ENCODE measurements at places on chromosomes 1 and 21.

GRCh38 chr1:8078176-8078671 is 52.1 kb upstream of the ERRFI1 start:
- DNase-seq = peak; percentile 81

DNA sequence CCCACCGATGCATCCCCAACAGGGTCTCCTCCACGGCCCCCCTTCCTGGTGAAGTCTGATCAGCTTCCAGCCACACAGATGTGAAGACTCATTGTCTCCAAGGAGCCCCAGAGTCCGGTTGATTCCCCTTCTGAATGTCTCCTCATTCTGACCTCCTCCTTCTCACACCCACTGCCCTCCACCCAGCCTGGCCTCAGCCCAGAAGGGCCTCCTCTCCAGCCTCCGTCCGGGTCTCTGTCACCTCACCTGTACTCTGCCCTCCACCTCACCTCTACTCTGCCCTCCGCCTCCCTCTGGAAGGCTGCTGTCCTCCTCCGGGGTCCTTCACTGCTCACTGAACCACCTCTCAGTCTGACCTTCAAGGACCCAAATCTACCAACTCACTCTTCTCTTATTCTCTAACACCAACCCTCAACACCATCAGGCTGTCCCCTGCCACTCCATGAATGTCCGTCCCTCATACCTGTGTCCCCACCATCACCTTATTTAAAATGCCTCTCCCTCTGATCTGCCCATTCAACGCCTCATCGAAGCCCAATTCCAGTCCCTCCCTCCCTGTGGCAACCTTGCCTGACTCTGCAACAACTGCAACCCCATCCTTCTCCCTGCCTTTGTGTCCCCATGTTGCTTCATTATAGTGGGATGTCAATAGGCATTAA is 201.2 kb downstream of the TOMM20 start:
- no peak for DNase-seq

DNA sequence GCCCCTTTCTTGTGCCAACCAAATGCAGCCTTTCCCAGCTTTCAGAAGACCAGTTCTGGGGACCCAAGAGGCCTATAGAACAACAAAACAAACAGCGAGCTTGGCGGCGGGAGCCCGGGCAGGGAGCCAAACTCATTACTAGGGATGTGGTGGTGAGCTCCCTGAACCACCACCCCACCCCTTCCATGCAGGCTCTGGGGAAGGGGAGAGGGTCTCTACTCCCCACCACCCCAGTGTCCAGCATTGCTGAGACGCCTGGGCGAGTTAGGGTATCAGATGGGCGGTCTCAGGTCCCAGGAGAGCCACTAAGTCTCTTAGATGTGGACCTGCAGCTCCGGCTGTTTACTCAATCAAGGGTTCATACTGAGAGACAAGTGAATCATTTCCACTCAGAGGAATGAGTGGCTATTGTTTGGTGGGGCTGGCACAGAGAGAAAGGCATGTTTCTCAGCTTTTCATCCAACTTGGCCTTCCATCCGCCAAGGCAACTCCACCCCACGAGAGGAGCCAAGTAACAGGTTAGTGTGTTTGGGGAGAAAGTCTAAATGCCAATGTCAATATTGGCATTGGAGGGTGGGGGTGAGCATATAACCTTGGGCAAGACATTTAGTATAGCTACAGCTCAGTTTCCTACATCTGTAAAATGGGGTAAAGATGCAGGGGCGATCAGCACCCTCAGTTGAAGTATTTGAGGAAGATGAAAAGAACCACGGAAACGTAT is 40.9 kb downstream of the PLXNA2 start:
- DNase-seq = peak; percentile 45

- DNase-seq = no peak
Observed at GRCh38 chr1:157112186-157112867, 12.7 kb upstream of the ETV3L start.

DNA sequence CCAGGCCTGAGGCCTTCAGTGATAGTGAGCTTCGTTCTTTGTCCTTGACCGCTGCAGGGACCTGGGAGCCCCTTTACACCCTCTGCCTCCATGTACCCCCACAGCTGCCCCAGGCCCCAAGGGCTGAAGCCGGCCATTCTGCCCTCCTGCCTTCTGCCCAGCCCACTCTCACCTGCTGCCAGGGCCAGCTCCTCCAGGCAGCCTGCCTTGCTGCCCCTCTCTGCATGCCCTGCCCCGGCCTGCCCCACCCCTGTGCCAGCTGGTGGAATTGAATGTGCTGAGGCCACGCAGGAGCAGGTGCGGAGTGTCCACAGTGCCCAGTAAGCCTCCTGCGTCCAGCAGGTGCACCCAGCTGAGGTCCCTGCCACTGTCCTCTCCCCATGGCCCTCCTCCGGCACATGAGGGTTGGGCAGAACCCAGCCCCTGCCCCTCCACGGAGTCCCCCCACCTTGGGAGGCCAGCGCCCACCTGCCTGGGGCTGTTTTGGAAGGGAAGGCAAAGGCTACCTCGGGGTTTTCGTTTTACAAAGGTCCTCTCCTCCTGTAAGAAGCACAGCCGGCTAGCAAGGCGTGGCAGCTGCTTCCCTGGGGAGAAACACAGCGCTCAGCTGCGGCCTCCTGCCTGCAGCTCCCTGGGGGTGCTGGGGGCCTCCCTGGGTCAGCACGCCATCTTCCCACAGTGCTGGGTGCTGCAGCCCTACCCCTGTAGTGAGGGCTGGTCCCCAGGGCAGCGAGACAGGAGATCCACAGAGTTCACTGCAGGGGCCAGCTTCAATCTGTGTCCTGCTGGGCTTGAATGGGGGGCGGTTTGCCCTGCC is 21.0 kb downstream of the MMEL1 start:
- no peak for DNase-seq

DNA sequence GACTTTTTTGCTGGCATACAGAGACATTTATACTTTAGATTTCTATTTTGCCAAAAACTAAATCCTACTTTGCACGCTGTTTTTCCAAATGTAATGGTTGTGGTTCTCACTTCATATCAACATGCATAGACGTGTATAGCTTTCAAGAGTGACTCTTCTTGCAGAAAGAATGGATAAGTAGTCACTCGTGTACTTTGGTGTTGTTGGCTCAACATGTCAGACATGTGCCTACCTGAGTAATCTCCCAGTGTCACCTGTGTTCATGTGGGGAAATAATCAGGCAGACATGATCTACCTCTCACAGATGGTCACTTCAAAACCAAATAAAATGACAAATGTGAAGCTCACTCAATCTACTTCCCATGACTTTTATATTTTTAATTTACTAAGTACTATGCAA is 73.1 kb downstream of the GPR88 start:
- DNase-seq = no peak

DNA sequence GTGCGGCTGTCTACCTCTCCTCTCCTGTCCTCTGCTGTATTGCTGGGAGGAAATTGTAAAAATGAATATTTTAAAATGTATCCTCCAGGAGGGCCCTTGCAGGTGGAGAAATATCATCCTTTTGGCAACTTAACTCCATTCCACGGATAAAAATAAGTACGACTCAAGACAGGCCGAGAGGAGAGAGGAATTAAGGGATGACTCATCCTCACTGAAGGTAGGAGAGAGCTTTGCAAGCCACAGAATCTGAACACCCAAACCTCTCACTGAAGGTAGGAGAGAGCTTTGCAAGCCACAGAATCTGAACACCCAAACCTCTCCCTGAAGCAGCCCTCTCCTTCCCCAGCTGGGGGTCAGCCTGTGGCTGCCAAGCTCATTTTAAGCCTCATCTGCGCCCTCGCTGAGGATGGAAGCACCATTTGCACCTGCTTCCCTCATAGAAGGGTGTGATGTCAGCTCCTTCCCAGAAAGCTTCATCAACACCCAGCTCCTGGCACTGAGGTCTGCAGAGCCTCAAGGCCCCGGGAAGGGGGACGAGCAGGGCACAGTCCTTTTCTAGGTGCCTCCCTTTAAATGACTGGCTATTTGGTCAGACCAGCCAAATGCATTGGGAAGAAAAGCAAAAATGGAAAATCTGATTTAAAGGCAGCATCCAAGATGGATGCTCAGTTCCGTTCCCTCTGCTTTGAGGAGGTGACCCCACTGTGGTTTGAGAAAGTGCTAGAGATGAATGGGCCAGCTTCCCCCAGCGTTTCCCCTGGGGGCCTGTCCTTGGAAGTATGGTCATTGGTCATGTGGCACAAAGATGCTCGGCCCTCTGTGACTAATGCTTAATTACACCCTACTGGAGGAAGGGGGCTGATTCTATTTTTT is 12.9 kb upstream of the SELENON start:
- DNase-seq = peak; percentile 45

- DNase-seq = no peak
Observed at GRCh38 chr1:232378266-232379062, 251.5 kb downstream of the SIPA1L2 start.

GRCh38 chr1:102050556-102050955 is 53.8 kb upstream of the OLFM3 start:
- DNase-seq = no peak

DNA sequence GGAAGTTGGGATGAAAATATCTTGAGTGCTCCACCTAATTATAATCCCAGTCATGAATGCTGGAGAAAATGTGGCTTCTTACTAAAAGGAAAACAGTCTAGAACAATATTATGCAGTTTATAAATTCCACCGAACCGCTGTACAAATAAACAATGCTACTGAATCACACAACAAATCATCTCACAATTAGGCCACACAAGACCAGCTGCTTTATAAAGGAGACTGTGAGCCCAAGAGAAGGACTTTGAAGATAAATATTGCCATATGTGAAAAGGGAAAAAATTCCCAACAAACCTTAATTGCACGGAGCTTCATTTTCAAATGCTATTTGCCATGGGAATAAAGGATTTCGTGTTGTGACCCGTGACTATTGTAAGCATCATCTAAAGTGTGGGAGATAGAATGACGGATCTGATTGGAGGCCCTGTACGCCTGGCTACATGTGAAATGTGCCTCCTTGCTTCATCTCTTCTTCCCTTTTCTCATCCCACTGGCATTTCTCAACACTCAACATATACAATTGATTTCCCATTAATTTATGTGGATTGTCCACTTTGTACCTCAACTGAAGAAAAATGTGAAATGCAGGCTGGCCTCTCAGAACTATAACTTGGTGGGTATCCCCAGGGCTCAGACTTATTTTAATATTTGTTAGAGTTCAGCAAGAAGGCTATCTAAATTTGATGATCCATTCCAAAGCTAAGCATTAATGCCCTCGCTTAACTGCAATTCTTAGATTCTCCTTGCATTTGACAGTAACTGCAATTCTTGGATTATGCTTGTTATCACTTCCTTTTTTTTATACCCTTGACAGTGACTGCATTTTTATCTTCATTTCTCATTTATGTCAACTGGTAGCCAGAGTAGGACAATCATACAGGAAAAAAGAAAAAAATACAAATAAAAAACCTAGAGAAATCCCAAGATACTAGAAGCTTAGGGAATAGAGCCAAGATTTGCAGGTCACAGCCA is 122.3 kb downstream of the TGFB2 start:
- peak; percentile 79 for DNase-seq

GRCh38 chr1:155940482-155940992 is 901 bp upstream of the RXFP4 start:
- peak; percentile 65 for DNase-seq

- peak; percentile 52 for DNase-seq
Observed at GRCh38 chr21:39189857-39190604, 6.8 kb upstream of the PSMG1 start.

DNA sequence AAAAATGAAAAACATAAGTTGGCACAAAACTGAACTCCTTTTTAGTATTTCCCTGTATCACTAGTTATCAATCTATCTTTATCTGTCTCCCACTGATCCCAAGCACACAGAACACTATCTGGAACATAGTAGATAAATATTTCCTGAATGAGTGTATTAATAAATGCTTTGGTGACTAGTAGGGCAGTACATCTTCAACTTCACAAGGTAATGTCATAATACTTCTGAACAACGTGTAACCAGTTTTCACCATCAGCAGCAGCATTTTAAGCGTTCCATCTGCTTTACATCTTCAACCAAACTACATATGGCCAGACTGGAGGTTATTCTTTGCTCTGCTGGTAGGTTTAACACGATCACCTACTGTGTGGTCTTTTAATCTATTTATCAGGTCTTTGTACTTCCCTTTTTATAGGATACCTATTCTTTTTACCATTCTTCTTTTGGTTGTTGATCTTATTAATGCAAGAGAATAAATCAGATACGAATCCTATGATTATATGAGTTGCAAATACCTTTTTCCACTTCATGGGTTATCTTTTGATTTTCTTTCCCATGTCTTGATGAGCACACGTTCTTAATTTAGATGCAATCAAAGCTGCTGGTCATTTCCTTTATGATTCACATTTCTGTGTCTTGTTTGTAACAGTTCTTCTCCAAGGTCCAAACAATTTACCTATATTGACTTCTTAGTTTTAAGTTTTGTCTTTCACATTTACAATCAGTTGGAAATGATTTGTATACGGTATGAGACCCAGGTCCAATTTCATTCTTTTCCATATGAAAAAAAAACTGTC is 16.3 kb downstream of the GPBP1L1 start:
- DNase-seq = peak; percentile 65

- no peak for DNase-seq
Observed at GRCh38 chr1:42815941-42816584, 859 bp upstream of the ERMAP start.

- no peak for DNase-seq
Observed at GRCh38 chr1:243474136-243474881, 218.5 kb downstream of the SDCCAG8 start.

GRCh38 chr21:43886565-43886964 is 21.5 kb downstream of the AGPAT3 start:
- no peak for DNase-seq

DNA sequence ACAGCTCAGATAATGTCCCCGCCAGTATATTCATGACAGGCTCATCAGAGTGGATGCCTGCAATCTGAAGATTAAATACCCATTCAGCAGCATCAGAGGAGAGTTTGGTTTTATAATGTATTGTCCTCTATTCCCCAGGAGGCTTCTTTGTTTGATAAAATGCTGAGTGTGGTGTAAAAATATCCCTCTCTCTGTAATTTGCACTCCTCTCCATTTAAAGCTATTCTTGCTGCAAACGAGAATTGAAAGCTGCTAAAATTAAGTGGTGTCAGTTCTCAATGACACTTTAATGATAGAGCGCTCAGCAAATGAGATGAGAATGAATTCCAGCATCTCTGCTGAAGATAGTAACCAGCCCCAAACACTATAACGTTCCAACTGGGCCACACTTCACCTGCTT is 205.7 kb upstream of the RRP15 start:
- no peak for DNase-seq

GRCh38 chr1:109210058-109210457 is 3.7 kb upstream of the SARS1 start:
- no peak for DNase-seq

DNA sequence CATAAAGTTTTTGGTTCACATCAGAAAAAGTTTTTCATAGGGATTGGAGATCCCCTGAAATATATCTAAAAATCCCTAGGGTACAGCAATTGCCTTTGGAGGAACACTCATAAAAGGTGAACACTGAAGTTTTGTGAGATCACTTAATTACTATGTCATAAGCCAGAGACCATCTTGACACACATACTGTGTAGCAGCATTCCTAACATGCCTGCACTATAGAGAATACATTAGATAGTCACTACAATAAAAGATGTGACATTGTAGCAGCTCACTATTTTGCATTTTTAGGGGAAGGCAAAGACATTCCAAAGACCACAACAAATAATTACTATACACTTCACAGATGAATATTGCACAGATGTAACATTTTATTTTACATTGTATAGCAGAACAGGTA is 779.9 kb downstream of the KCNT2 start:
- peak; percentile 5 for DNase-seq

Measured in fibroblast of upper back skin (primary cell).